ENCODE measurements at places on chromosomes 12 and 14.
A peak's percentile ranks its signal among the peaks of the same experiment; 100 is the strongest.

GRCh38 chr14:61585598-61586543, 109.4 kb upstream of the HIF1A start:
- DNase-seq, result peak; percentile 79

GRCh38 chr14:71264260-71264659, 357.0 kb downstream of the PCNX1 start:
- no peak for DNase-seq

GRCh38 chr14:60723907-60724618, at the start of gene SIX4:
SIX4 (minus strand) TSS chr14:60724351; CDS start chr14:60724074, 277 bp downstream.
- DNase-seq, result peak; percentile 94

GRCh38 chr14:52801014-52801712, 9.8 kb upstream of the GNPNAT1 start:
- DNase-seq, result peak; percentile 82

GRCh38 chr14:75223664-75224154, 47.3 kb upstream of the TMED10 start:
- DNase-seq, result peak; percentile 62

DNA sequence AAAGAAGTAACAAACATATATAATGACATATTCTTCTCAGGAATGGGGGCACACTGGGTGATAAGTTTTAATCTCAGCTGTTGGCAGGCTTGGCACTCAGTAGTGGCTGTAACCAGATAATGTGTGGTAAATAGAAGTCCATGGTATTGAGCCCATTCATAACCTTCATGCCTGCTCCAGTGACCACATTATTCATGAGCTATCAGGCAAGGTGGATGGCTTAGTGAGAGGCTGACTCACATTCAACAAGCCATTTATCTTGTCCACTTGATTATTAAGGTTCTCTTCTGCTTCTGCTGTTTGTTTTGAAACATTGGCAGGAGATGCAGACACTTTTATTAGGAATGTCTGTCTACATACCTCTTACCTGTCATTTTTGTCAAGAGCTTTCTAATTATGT, 950.4 kb upstream of the LRFN5 start:
- no peak for DNase-seq

DNA sequence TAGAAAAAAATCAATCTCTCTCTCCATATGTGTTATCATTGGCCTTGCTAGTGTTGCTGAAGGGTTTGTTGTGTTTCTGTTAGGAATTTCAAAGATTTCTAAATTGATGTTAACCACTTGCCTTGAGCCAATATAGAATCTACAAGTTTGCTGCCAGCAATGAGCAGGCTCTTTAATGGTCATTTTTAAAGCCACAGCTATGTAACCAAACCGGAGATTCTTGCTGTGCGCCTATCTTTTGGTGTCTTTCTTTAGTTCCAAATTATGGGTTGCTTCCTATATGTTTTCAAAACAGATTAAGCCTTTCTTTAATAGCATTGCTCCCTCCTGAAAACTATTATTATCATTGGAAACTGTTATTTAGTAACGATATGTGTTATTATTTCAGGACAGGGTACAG, 545.7 kb downstream of the DIO2 start:
- no peak for DNase-seq

GRCh38 chr12:12185414-12185813, 81.4 kb downstream of the LRP6 start:
- DNase-seq, result peak; percentile 60

DNA sequence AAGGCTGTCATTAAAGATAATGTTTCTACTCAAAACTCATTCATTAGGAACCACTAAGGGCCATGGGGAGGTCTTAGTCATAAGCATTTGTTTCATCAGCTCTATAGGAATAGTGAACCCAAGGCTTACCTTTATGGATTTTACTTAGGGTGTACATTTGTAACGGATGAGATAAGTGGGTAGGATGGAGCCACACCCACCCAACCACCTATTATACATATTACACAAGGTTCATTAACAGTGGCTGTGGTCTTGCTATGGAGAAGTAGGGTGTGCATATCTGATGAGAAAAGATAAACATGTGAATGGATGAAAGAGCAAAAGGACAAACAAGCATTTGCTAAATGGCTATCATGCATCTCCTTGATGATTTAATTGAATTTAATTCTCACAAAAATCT, 39.6 kb upstream of the ITPR2 start:
- DNase-seq, result no peak

- peak; percentile 55 for DNase-seq
Observed at GRCh38 chr12:46342562-46343033, 30.0 kb downstream of the SLC38A2 start.

- DNase-seq, result no peak
Observed at GRCh38 chr14:61736751-61737150, 25.5 kb upstream of the SNAPC1 start.

- no peak for DNase-seq
Observed at GRCh38 chr12:117885211-117885610, 83.6 kb downstream of the KSR2 start.

DNA sequence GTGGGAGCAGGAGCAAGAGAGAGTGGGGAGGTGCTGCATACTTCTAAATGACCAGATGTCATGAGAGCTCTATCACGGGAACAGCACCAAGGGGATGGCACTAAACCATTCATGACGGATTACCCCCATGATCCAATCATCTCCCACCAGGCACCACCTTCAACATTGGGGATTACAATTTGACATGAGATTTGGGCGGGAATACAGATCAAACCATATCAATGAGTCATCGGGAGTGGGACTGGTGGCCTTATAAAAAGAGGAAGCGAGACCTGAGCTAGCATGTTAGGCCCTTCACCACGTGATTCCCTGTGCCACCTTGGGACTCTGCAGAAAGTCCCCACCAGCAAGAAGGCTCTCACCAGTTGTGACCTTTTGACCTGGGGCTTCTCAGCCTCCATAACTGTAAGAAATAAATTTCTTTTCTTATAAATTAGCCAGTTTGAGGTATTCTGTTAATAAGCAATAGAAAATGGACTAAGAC, 28.7 kb downstream of the COX8C start:
- DNase-seq, result no peak

- no peak for DNase-seq
Observed at GRCh38 chr14:76196980-76197695, 45.4 kb downstream of the GPATCH2L start.

DNA sequence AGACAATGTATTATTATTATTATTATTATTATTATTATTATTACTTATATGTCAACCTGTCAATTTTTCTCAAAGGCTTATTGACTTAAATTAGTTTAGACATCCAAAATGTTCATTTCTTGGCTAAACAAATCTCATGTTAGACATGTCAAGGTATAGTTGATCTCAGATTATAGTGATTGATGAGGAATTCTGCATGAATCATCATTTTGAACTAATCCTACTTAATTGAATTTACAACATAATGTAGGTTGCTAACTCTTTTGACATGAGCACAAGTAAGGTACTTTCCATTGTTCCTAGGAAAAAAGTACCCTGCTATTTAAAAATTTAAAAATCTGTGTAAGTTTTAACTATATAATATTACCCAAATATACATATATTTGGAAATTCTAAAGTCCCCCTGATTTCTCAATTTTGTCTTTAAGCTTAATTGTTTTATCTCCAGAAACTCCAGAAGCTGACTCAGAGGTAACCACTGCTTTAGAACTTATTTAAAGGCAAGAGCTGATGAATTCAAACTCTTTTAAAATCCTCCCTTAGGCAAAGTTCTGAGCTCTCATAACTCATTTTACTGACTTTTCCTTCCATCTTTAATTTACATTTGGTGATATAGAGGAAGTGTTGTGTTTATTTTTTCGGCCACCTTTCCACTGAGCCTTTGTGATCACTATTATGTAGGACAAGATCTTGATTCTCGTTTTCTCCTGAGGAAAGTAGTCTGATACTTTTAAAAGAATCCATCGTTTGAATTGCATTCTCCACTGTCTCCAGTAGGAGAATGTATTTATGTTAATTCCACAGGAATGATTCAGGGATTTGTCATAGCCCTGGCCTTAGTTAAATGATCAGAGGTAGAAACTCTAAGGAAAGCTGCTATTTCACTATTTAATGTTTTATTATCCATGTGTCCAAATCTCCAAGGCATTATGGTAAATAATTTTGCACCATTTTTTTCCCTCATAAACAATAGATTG, 1304.5 kb downstream of the AACS start:
- peak; percentile 5 for DNase-seq

DNA sequence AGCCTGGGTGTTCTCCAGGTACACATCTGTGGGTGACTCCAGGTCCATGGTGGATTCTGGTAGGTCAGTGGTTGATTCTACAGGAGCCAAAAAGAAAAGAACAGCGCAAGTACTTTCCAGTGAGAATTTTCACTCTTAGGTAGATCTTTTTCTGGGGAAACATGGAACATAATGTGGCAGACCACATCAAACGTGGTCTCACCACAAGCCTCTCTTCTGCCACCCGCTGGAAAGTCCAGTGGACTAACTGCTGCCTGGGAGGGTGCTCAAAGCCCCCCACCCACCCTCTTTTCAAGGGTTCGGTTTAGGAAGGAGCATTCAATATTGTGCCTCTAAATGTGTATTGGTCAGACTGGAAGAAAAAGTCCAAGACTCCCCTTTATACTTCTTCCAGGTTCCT, 36.1 kb upstream of the PRB2 start:
- no peak for DNase-seq

DNA sequence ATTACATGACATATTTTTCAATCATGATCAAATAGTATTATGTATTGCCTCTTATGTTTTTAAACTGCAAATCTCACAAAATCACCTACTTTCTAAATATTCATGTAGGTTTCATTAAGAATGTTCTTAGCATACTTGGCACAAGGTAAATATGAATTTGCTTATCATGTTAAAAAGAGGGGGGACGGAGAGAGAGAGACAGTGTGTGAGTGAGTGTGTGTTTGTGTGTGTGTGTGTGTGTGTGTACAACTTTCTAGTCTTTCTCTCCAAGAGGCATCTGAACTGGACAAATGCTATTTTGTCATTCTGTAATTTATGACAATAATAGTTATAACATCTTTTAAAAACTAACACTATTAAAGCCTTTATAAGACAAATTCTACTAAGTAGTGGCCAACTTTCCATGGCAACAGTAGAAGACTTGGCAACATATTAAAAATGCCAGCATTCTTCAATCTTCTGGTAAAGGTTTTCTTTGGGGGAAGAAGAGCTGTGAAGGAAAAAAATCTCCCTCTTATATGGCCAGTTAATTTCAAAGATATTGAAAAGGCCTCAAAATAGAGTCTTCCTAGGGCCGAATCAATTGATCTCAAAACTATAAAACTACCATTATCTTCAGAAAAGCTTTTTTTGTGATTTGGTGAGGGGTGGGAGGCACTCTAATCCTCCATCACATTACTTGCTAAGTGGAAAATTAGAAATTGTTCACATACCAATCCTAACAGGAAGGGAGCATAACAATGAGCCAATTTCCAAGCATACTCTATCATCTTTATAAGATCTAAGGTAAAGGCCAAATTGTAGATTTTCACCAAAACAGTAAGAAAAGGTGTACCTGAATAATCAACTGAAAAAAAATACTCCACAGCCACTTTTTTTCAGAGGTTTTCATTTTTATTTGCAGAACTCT, 28.2 kb downstream of the CDK17 start:
- DNase-seq, result no peak

DNA sequence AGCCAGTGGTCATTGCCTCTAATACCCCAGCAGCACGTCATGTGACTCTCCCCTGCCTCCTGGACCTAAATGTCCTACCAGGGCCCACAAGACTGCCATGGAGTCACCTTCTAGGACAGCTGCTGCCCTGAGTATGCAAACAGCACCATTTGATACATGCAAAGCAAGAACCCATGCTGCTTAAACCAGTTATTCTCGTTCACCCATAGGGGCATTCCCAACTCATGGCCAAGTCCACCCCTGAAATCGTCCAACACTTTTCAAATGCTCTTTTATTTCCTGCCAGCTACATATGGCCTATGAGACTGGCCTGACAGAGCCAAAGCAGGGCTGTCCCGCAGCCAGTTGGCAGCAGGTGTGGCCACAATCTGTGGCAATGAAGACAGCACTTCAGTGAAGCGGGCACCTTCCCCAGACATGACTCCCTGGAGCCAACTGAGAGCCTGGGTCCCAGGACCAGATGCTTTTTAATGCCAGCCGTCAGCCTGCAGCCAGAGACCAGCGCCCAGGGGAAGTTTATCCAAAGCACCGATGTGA, 99.9 kb downstream of the BCAT1 start:
- no peak for DNase-seq

GRCh38 chr12:102480406-102480805, at the start of gene IGF1:
IGF1 (minus strand) TSS chr12:102480563; CDS start chr12:102480381, 182 bp downstream.
- peak; percentile 89 for DNase-seq

DNA sequence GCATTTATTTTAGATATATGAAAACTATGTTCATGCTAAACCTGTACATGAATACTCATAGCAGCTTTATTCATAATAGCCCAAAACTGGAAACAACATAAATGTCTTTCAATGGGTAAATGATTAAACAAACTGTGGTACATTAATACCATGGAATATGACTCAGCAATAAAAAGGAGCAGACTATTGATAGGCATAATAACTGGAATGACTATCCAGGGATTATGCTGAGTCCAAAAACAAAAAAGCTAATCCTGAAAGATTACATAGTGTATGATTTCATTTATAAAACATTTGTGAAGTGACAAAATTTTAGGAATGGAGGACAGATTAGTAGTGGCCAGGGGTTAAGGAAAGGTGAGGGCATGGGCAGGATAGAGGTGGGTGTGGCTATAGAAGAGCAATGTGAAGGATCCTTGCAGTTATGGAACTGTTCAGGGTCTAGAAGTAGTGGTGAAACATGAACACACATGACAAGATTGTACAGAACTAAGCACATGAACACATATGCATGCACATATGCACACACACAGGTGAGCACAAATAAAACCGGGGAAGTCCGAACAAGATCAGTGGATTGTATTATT, 61.1 kb upstream of the CDKN3 start:
- no peak for DNase-seq

DNA sequence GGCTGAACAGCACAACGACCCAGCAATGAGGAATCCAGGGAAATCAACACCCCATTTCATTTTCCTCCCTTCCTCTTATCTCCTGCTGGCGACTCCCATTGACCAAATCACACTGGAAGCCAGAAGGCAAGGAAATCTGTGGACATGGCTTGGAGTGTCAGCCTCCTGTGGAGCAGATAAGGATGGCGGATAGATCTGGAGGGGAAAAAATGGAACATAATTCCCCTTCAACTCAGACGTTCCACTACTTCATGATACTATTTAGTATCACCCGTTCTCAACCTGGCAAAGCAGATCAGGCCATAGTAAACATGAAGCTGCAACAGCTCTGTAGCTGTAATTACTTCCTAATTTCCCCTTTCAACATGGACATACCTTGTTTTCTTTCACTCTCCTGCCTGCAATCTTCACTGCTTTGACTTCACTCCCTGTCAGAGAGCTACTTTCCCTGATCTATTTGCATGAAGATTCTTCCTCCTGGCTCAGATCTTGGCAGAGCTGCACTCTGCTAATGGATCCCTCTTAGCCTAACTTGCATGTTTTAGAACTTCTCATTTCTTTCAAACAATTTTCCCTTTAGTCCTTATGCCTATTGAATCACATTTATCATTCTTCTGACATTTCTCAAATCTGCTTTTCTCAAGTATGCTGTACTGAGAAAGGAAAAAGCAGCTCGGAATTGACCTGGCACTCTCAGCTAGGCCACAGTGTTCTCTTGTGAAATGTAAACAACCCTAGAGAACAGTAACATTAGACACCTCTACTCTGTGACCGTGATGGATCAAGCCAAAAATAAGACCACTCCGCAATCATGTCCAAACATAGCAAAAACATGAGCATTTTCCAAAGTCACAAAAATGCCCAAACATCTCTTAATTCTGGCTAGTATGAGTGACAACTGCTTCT, 135.1 kb downstream of the ETNK1 start:
- DNase-seq, result peak; percentile 5
